ENCODE measurements at places on chromosomes 12 and 14. TPM values are rescaled to one million over a fixed set of nuclear protein-coding genes. Genes with fewer than 3 reads are reported as not detected.

GRCh38 chr14:66121859-66122258 lies 364.3 kb upstream of the CCDC196 start:
- DNase-seq = no peak

GRCh38 chr14:50668826-50669143 lies 679 bp upstream of the SAV1 start:
- DNase-seq = no peak

- no peak for DNase-seq
Observed at GRCh38 chr12:111048991-111049390, 128.6 kb upstream of the MYL2 start.

DNA sequence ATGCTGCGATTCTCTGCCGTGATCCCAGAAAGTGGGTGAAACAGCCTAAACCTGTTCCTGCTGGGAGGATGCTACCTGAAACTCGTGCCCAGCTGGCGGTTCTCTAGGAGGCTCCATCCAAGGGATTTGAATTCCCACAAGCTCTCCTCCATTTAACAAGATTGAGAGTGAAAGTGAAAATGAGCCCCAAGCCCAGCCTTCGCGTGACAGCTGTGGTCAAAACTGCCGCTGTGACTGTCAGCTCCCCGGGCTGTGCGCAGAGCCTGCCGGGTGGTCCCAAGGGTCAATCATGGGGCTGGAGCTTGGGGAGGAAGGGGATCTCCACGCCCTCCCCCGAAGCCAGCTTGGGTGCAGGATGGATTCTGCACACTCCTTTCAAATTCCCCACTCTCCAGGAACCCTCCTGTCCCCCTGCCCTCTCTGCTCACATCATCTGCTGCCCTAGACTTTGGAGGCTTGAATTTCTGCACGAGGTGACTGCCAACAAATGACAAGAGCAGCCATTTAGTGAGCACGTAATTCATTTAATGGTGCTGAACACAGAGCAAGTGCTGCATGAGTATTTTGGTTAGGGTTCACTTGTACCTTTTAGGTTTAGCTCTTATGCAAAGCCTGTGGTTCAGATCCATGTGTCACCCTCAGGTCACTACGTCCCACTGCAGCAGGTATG lies 5.3 kb downstream of the ASB2 start:
- DNase-seq = no peak

- DNase-seq = no peak
Observed at GRCh38 chr12:122969676-122970075, 3.4 kb upstream of the ABCB9 start.

CELA1 gene
- polyA plus RNA-seq = not detected

PPP1R36 gene
- 0.45 TPM for polyA plus RNA-seq

LDHB gene
- 682 TPM for polyA plus RNA-seq
